ENCODE measurements at places on chromosomes 11 and 22. TPM values are rescaled to one million over a fixed set of nuclear protein-coding genes. Genes with fewer than 3 reads are reported as not detected.

DNA sequence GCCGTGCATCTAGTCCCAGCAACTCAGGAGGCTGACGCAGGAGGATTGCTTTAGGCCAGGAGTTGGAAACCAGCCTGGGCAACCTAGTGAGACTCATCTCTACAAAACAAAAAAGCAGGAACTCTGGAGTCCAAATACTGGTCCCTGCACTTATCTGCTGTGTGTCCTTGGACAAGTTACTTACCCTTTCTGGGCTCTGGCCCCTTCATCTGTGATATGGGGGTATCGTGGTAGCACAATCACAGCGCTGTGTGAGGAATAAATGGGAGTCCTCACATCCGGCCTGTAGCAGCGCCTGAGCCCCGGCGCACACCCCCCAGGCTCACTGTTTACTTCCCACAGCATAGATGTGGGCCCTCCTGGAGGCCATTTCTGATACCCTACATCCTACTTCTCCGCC is 44.2 kb upstream of the MYH9 start:
- ATAC-seq = no peak

DNA sequence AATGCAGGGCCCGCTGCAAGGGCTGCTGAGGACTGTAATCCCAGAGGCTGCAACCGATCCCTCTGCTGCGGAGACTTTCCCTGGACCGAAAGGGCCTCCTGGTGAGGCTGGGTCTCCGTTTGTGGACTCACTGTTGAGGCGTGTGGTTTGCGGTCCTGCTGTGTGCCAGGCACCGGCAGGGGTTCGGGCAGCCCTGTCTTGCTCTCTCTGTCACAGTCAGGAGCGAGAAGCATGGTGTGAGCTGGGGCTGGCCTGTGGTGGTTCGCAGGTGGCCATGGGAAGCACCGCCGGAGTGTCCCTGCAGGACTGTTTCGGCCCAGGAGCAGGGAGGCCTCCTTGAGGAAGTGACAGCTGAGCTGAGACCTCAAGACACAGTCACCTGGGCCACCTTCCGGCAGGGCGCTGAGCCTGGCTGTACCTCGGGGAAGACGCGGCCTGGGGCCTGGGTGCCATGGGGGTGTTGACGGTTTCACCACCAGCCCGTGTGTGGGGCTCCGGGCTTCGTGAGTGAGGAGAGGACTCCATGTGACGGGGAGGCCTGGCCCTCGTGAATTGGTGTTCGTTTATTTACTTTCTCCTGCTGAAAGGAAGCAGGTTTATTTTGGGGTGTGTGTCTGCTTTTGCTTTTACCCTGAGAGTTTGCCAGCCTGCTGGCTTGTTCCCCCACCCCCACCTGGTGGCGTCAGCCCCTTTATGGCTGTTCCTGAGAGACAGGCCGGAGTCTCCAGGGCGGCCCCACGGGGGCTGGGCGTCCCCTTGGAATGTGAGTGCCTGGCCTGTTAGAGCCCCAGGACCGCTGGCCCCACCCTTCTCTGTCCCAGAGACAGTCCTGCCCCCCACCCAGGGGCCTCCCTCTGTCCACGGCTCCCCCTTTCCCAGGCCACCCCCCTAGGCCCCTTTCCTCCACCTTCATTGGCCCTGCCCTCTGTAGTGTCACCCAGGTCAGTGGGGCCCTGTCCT is 122.5 kb downstream of the KCNQ1OT1 start:
- ATAC-seq = no peak

- no peak for ATAC-seq
Observed at GRCh38 chr11:46215208-46215931, 62.1 kb upstream of the CREB3L1 start.

DNA sequence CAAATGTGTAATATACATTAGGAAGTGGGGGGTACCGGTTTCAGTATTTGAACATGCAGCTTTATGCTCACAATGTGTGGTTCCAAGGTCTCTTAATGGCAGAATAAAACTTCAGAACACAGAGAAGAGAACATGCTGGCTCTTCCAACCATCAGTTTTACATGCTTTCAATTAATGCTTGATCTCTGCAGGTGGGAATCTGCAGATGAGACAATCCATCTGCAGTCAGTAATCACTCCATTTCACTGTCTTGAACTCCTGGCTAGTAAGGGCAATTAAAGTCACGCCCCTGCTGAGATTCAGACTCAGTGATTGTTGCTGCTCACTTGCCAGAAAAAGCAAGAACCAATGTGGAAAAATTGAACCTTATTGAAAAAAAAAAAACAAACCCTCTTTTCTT is 945.7 kb downstream of the DLG2 start:
- no peak for ATAC-seq

DNA sequence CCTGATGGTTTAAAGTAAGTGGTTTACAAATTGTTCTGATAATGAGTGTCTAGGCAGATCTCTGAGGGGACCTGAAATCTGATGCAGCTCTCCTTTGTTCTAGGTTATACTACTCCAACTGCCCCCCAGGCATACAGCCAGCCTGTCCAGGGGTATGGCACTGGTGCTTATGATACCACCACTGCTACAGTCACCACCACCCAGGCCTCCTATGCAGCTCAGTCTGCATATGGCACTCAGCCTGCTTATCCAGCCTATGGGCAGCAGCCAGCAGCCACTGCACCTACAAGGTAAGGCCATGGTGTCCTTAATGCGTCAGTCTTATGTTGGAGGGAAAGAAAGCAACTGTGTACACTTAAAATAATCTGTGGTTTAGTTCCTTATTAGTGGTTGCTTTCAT is 9.9 kb downstream of the EWSR1 start:
- no peak for ATAC-seq

- no peak for ATAC-seq
Observed at GRCh38 chr22:24437741-24438328, 10.4 kb downstream of the ADORA2A start.

DNA sequence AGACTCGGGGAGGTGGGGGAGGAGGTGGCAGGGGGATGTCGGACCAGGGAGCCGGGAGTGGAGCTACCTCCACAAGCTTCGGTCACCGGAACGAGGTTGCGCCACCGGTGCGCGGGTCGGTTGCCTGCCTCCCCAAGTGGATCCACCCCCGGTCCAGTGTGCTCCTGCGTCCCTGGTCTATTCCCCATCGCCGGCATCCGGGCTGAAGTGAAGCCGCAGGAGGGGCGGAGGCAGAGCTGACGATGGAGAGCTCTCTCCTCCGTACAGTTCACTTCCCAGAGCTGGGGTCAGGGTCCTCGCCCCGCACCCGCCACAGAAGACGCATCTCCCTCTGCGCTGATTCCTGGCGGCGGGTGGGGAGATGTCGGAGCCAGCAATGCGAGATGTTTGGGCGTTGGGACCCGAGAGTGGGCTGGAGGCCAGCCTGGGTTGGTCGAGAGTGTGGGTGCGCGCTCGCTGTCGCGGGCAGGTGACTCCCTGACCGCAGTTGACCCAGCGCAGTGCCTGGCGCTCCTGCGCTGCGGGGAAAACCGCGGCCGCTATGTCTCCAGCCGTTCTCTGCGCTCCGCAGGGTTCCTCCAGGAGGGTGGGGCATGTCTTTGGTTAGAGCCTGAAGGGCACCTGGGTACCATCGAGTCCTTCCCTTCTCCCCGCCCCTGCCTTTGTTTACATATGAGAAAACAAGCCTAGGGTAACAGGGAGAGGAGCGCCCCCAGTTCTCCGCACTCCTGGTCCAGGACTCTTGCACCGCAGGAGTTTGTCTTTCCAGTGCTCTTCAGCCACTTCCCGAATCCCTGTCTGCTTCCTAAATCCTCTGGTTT is 1.7 kb downstream of the C11orf96 start:
- peak; percentile 80 for ATAC-seq

- no peak for ATAC-seq
Observed at GRCh38 chr22:42307806-42308563, 37.5 kb upstream of the TCF20 start.

DNA sequence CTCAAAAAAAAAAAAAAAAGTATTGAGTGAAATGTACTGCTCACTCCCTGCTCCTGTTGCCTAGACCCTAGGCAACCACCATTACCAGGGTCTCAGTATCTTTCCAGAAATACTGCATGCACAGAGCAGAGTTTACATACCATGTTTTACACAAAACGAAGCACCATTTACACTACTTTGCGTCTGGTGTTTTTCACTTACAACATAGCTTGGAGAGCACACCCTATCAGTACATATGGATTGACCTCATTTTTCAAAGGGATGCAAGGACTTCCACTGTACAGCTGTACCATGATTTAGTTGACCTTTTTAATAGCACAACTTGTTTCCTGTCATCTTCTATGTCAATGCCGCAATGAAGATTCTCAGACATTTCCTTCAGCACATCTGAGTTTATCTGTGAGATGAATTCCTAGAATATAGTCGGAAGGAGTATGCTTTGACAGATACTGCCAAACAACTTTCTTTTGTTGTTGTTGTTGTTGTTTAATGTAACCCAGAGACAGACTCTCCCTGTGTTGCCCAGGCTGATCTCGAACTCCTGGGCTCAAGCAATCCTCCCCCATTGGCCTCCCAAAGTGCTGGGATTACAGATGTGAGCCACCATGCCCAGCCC is 6.1 kb downstream of the MYH9 start:
- ATAC-seq = no peak

- no peak for ATAC-seq
Observed at GRCh38 chr22:41991111-41991510, 7.5 kb upstream of the WBP2NL start.

GUCY1A2 gene
- total RNA-seq = 0.06 TPM

RAC2 gene
- 674 TPM for total RNA-seq

HARBI1 gene
- total RNA-seq = 2.4 TPM

All from activated T-helper 17 cell treated with anti-CD3 and anti-CD28 coated beads, Interleukin-2, amount 50 U/mL, for 72 hours (primary cell).